ENCODE measurements at places on chromosomes 7 and 10.

DNA sequence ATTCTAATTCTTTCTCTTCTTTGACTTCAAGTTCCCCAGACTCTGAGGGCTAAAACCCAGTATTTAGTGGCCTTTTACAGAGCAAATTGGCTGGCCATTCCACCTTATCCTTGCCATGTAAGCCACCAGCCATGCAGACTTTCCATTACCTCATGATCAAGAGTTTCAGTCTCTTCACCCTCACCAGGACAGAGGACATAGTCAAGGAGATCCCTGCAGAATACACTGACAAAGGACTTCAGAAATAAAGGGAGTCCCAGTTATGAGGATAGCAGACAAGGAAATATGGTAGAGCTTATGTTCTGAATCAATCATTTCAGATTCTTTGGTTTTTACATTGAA lies 1080.4 kb upstream of the C7orf33 start:
- no peak for DNase-seq

GRCh38 chr7:96774358-96774757 lies 64.7 kb upstream of the SEM1 start:
- DNase-seq, result no peak

DNA sequence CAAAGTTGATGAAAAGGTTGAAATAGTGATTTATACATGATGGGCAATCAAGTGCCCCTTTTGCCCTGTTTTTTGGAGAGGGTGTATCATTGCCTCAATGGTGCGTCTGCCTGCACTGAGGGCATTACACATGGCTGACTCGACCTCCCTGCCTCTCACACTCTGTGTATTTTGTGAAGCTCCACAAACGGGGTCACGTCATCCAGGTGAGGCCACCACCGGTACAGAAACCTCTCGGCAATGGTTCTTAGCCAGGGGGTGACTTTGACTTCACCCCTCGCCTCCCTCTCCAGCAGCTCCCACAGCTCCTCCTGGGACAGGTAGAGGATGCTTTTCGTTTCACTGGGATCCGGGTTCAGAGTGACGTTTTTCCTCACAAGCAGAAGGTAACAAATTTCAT lies 6.3 kb downstream of the IDI2 start:
- DNase-seq, result no peak

- peak; percentile 59 for DNase-seq
Observed at GRCh38 chr10:6171881-6172695, 30.6 kb upstream of the PFKFB3 start.

DNA sequence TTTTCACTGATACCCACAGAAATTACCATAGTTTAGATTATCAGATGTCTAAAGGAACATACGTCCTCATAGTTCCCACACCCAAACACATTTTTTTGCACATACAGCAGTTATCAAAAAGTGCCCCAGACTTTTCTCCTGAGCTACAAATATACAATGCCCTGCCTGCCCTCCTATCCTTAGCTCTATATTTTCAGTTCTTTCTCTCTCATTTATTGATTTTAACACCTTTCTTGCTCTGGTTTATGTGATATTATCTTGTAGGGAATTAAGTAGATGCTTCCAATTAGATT lies 25.1 kb upstream of the SGMS1 start:
- no peak for DNase-seq

DNA sequence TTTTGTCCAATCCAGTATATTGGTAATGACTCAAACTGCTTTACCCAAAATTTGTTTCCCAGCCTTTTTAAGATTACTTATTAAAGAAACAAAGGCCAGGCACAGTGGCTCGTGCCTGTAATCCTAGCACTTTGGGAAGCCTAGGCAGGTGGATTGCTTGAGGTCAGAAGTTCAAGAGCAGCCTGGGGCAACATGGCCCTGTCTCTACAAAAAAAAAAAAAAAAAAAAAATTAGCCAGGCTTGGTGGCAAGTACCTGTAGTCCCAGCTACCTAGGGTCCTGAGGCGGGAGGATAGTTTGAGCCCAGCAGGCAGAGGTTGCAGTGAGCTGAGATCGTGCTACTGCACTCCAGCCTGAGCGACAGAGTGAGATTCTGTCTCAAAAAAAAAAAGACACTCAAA lies 7.0 kb upstream of the ARHGAP12 start:
- DNase-seq, result no peak

GRCh38 chr10:89926736-89927135 lies 225.3 kb downstream of the KIF20B start:
- DNase-seq, result no peak

DNA sequence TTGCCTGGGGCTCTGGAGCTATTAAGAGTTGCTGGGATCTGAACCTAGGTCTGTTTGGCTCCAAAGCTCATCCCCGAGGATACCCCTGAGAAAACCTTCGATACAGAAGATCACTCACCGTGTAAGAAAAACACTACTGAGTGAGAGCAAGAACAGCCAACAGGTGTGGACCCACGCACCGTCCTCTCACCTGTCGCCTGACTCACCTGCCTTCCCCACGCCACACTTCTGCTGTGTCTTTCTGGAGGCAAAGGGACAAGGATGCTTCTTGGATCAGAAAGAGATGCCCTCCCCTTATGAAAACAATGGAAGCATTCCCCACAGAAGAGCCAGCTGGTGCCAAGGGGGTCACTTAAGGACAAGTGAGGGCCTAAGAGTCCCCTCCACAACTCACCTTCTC lies 46.7 kb downstream of the COL13A1 start:
- DNase-seq, result no peak

Data from BJ (cell line).